Hypothalamus (tissue), 51 donors: ENCODE measurements at places on chromosomes 6 and 20.

DNA sequence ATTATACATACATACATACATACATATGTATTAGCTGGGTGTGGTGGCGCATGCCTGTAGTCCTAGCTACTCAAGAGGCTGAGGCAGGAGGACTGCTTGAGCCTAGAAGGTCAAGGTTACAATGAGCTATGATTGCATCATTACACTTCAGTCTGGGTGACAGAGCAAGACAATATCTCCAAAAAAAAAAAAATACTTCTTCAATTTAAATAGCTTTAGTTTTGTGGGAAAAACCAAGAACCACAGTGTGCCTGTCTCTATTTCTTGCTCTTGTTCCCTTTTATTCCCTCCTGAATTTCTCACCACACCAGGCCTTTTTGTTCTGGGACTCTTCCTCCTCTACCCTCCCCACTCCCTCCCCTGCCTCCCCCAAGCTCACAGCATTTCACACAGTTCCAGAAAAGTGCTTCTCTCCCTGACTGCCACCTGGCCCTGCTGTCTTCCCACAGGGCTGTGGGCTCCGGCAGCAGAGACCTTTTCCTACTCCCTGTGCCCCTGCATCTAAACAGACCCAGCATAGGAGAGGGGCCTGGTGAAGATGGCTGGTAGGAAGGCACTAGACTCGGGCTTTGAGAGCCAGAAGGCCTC is 1.3 kb downstream of the C20orf203 start:
- DNase-seq = no peak

- no peak for DNase-seq
Measured at GRCh38 chr6:121951918-121952379, 447.5 kb upstream of the HSF2 start.

DNA sequence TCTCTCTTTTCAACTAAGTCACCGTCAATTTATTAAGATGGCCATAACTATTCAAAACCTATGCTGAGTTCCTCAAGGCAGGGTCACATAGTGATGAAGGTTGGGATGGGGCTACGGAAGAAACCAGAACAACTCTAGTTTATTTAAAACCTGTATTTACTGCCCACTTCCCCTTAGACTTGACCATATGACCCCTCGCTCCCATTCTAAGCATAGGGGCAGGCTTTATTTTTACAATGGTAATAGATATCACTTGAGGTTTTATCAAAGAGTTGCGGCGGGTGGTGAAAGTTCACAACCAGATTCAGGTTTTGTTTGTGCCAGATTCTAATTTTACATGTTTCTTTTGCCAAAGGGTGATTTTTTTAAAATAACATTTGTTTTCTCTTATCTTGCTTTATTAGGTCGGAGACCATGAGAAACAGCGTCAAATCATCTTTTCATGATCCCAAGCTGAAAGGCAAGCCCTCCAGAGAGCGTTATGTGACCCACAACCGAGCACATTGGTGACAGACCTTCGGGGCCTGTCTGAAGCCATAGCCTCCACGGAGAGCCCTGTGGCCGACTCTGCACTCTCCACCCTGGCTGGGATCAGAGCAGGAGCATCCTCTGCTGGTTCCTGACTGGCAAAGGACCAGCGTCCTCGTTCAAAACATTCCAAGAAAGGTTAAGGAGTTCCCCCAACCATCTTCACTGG is 5.5 kb downstream of the EDN1 start:
- no peak for DNase-seq

DNA sequence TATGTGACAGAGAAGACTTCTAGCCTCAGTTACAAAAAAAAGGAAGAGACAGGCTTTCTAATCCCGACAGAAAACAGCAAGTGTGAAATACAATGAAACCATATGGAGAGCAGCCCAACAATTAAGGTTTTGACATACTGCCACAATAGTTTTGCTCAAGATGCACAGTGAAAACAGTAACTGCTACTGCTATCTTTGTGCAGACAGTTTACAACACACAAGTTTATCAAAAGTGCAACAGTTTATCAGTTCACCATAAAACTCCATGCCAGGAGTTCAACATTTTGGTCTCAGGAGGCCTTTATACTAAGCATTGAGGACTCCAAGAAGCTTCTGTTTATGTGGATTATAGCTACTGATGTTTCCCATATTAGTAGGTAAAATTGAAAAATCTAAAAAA is 37.6 kb downstream of the GOPC start:
- DNase-seq = no peak

DNA sequence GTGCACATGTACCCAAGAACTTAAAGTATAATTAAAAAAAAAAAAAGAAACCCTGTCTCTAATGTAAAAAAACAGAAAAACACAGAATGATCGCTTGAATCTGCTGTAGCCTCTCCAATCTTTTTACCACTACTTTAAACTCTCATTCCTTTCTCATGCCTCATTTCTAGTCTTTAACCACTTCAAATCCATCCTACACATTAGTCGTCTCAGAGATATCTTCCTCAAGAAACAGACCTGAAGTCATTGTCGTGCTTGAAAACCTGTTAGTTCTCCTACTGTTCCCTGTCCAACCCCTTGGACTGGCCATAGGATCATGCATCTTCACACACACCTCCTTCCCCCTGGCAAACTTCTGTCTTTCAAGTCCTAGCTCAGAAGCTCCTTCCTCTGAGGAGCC is 112.1 kb upstream of the BCLAF1 start:
- DNase-seq = no peak

- no peak for DNase-seq
Measured at GRCh38 chr6:117326396-117326795, 61.0 kb downstream of the VGLL2 start.

GRCh38 chr6:158714706-158715105 is 64.9 kb downstream of the SYTL3 start:
- no peak for DNase-seq

- no peak for DNase-seq
Measured at GRCh38 chr6:101404775-101405174, 11.3 kb downstream of the GRIK2 start.

- no peak for DNase-seq
Measured at GRCh38 chr20:19435316-19435715, 222.9 kb downstream of the SLC24A3 start.

DNA sequence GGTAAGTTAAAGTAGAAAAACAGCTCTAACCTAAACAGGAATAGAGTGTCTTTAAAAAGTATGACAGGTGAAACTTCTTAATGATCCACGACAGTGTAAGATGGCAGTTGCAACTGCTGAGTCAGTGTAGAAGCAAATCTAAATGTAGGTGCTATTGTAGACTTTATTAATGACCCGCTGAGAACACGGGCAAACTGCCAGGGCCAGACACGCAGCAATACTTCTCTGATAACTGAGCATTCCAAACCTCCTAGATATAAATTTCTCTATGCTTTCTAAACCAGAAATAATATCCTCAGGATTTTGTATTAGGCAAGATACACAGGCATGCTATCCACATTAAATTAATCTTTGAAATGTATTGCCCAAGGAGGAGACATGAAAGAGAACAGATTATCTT is 1076.4 kb downstream of the HACE1 start:
- DNase-seq = no peak

DNA sequence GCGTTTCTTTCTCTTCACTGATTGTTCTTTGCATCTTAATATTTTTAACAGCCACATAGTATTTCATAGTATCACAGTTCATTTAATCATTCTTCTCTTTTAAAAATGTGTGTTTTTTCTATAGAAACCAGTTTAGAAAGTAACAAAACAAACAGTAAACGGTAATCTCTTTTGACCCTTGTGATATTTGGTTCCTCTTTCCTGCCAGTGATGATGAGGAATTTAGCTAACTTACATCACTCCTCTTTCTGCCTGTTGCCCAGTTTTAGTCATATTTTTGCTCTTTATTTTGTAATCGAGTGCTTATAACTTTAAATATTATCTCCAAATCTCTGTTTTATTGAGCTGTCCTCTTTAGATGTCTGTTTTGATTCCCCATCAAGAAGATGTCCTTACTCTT is 38.1 kb upstream of the ZBTB24 start:
- DNase-seq = no peak

DNA sequence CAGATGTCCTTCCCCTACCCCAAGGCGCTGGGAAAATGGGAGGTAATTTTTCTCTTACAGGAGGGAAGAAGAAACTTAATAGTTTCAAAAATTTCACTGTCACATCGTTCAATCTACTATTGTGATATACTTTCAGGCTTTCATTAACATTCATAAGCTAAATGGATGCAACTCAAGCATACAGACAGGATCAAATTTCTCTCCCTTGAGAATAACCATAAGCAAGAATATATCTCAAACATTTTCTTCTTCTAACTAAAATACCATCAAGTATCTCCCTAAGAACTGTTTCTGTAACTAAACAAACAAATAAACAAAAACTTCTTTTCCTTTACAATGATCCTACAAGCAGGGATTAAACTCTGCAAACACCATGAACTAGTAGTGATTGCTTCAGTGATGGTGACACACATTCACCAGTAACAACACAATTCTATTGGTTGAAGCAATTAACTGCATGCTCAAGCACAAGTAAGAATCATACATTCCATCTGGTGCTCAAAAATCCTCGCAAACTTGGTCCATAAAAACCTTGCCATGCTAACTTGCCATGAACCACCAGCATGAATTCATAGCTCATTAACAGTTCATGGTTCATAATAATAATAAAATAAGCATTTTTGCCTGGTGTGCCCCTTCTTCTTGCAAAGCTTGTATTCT is 183.8 kb downstream of the PTPRK start:
- DNase-seq = no peak
